Brain (organoid and tissue), 16 donors: ENCODE measurements at places on chromosomes 12 and 14.
A peak's percentile ranks its signal among the peaks of the same experiment; 100 is the strongest.

DNA sequence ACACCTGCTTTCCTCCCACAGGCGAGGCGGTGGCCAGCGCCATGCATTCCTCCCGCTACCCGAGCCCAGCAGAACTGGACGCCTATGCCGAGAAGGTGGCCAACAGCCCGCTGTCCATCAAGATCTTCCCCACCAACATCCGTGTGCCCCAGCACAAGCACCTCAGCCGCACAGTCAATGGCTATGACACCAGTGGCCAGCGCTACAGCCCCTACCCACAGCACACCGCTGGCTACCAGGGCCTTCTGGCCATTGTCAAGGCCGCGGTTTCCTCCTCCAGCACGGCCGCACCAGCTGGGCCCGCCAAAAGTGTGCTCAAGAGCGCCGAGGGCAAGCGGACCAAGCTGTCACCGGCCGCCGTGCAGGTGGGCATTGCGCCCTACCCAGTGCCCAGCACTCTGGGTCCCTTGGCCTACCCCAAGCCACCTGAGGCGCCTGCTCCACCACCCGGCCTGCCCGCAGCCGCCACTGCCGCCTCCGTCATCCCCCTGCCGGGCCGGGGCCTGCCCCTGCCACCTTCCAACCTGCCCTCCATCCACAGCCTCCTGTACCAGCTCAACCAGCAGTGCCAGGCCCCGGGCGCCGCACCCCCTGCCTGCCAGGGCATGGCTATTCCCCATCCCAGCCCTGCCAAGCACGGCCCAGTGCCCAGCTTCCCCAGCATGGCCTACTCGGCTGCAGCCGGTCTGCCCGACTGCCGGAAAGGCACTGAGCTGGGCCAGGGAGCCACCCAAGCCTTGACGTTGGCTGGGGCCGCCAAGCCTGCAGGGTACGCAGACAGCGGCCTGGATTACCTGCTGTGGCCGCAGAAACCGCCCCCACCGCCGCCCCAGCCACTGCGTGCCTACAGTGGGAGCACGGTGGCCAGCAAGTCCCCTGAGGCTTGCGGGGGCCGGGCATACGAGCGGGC is 54.6 kb downstream of the FAM222A start:
- no peak for DNase-seq

DNA sequence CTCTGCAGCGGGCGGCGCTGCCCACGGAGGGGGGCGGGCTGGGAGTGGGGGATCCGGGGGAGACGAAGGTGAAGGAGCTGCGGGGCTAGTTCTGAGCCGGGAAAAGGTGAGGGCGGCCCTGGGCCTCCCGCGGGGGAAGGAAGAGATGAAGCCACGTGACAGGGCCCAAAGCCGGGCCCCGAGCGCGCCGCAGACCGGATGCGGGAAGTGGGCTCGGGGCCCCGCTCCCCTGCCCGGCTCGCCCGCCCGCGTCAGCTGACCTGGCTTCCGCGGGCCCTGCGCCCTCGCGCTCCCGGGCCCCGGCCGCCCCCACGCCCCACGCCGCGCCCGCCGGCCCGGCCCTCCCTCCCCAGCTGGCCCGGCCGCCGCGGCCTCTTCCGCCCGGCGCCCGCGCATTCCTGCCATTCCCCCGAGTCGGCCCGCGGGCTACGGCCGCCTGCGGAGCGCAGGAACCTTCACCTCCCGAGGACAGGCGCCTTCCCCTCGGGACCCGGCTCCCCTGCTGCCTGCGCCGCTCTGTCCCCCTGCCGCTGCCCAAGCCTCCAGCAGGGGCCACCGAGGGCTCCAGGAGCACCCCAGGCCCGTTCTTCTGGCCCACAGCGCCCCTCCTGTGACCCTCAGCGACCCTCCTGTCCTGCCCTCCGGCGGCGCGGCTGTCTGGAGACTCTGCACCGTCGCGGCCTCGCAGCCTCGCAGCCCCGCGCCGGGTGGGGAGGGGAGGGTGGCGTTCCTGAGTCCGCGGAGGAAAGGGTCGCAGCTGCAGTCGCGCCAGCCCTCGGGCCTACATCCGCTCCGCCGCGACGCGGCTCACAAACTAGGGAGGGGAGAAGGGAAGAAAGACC is 20.4 kb downstream of the NINJ2 start:
- DNase-seq: peak; percentile 75

- DNase-seq: peak; percentile 21
Observed at GRCh38 chr14:90979515-90979914, 80.9 kb downstream of the RPS6KA5 start.

- no peak for DNase-seq
Observed at GRCh38 chr12:55875704-55876467, 33.1 kb upstream of the MMP19 start.

- no peak for DNase-seq
Observed at GRCh38 chr14:103329401-103330347, 4.4 kb upstream of the EIF5 start.

GRCh38 chr12:81339071-81339470 is 261.2 kb downstream of the ACSS3 start:
- DNase-seq: no peak

DNA sequence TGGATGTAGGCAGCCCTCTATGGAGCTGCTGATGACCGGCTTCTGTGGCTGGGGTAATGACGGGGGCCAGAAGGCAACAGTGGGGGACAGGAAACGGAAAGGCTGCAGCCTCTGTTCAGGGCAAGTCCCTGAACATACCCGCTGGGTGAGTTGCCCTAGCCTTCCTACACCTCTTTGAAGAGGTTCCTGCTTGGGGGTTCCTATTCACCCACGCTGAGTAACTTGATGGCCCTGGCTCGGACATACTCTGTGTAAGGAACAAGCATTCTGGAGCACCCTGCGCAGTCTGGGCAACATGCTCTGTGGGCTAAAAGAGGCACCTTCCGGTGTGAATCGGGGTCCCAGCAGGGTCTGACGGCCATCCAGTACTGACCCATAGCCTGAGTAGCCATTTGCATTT is 17.7 kb upstream of the GSC start:
- DNase-seq: no peak

DNA sequence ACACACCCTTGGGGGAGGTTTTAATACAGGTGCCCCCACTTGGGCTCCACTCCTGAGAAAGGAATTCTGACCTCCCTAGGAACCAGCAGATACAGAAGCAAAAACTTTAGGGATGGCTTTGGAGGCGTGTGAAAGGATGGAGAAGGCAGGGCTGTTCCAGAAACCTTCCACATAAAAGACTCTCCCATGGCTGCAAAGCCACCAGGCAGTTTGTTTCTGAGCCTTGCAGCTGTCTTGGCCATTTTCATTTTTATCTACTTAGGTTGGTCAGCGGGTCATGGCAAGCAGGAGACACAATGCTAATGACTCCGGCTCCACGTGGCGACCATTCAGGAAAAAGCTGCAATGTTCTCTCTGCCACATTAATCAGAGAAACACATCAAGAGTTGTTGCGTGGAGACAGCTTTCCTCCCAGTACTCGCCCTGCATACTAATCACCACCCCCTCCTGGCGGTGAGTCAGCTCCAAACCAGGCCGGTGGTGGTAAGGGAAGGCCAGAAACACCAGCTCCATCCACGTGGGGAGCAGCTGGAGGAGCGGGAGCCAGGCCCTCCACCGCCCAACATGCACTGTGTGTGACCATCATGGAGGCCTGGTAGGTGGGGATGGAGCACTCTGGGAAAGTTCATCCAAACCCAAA is 30.9 kb upstream of the IRF2BPL start:
- peak; percentile 91 for DNase-seq

- DNase-seq: no peak
Observed at GRCh38 chr14:85463512-85463911, 66.4 kb upstream of the FLRT2 start.

DNA sequence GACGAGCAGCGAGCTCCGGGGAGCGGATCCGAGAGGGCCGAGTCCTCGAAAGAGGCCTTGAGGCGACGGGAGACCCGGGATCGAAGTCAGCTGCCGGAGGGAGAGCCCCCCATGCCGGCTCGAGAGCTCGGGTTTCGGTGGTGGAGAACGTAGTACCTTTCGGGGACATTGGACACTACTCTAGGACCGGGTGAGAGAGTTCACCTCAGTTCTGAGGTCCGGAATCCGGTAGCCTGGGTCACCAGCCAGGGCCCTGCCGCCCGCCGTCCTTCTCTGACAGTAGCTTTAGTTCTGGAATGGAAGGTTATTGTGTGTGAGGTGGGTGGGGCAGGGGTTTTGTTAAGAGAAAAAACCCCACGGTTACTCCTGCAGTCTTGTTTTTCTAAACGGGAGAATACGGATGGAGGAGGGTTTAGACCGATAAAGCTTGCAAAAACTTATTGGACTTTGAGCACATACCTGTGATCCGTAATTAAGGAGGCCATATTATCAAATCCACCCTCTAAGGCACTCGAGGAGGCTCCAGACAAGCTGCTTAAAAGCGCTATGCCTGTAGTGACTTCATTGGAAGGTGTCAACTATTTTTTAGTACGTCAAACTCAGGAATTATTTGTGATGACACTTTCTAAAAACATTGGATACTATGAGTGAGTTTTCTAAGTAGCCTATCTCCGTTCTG is 765 bp downstream of the SCYL2 start:
- peak; percentile 9 for DNase-seq

GRCh38 chr14:105397350-105397931 is 897 bp upstream of the TEX22 start:
- DNase-seq: no peak

GRCh38 chr14:91330856-91331255 is 86.4 kb upstream of the GPR68 start:
- no peak for DNase-seq

GRCh38 chr12:65168681-65169319 is 583 bp upstream of the LEMD3 start:
- DNase-seq: peak; percentile 34

GRCh38 chr12:76747245-76747644 is 16.7 kb upstream of the ZDHHC17 start:
- DNase-seq: no peak

- no peak for DNase-seq
Observed at GRCh38 chr12:94042321-94042720, 106.1 kb upstream of the PLXNC1 start.

- peak; percentile 74 for DNase-seq
Observed at GRCh38 chr12:117279606-117280005, 81.8 kb downstream of the NOS1 start.

GRCh38 chr12:130496516-130497120 is 158.9 kb downstream of the PIWIL1 start:
- no peak for DNase-seq

- no peak for DNase-seq
Observed at GRCh38 chr12:131570596-131570995, 140.3 kb upstream of the SFSWAP start.

DNA sequence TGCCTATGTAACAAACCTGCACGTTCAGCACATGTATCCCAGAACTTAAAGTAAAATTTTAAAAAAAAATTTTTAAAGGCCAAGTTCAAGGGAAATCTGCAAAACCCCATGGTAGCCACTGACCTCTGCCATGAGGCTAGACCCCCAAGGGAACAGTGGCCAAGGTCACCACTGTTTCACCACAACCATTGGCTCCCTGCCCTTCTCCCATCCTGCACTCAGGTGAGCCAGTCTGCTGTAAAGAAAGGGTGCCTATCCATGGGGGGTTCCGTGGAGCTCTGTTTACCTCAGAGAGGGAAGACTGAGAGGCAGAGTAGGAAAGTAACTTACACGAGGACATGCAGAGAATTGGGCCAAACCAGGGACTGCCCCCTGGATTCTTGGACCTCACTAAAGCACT is 38.6 kb downstream of the VWF start:
- no peak for DNase-seq

GRCh38 chr12:113149361-113150150 is at the start of gene CFAP73:
Gene CFAP73, plus strand, starts transcription at chr12:113149724. Its CDS starts 134 bp downstream, at chr12:113149858.
- peak; percentile 97 for DNase-seq
